Stimulated activated CD8-positive, alpha-beta memory T cell treated with anti-CD3 and anti-CD28 coated beads, Interleukin-12 subunit alpha, Interleukin-12 subunit beta, amount 100 ng/mL, for 1 hour (primary cell): ENCODE measurements at places on chromosomes 13 and 19.

DNA sequence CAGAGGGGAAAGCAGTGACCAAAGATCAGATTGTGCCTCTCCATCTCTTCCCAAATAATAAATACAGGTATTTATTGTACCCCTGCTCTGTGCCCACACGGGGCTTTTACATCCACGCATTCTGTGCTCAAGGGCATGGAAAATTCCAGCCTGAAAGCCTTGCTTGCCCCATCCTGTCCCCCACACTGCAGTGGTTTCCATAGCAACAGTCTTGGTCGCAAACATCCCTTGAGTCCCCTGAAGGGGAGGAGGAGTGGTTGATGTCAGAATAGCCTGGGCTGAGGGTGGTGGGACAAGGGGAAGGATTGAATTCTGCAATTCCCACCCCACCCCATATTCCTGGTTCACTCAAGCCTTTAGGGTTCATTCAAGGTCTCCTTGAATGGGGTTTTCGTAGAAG lies 41.0 kb upstream of the USP29 start:
- DNase-seq = no peak

- no peak for DNase-seq
These were observed 31.3 kb downstream of the TINCR start for GRCh38 chr19:5536337-5536894.

GRCh38 chr13:30006246-30006645 lies 155.8 kb upstream of the UBL3 start:
- DNase-seq = no peak

DNA sequence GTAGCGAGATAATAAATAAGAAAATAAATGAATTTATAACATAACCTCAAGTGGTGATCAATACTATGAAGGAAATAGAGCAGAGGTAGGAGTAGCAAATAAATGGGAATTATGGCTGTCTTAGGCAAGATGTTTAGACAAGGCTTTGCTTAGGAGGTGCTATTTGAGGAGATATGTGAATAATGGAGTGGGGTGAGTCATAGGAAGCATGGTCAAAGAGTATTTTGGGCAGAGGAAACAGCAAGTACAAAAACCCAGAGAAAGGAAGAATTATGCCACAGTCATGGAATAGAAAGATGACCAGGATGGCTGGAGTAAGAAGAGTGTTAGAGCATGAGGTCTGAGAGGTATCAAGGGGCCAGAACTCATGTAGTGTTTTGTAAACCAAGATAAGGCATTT lies 33.6 kb upstream of the LPAR6 start:
- no peak for DNase-seq

DNA sequence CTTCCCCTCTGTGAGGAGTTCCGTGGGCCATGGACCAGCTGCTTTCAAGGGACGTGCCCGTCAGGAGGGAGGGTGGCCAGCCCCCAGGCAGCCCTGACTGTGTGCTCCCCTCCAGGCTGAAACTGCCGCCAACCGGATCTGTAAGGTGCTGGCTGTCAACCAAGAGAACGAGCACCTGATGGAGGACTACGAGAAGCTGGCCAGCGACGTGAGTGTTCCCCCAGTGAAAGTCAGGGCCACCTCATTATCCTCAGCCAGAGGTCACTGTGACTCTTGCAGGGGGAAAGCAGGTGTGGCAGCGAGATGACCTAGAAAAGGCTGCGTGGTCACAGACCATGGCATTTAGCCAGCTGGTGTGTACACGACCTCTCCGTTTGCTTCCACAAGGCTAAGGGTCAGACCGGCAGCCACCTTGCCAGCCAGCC lies 29.9 kb downstream of the CAPN12 start:
- no peak for DNase-seq

GRCh38 chr19:44746946-44747738 lies 1.4 kb upstream of the BCL3 start:
- DNase-seq = peak; percentile 88

DNA sequence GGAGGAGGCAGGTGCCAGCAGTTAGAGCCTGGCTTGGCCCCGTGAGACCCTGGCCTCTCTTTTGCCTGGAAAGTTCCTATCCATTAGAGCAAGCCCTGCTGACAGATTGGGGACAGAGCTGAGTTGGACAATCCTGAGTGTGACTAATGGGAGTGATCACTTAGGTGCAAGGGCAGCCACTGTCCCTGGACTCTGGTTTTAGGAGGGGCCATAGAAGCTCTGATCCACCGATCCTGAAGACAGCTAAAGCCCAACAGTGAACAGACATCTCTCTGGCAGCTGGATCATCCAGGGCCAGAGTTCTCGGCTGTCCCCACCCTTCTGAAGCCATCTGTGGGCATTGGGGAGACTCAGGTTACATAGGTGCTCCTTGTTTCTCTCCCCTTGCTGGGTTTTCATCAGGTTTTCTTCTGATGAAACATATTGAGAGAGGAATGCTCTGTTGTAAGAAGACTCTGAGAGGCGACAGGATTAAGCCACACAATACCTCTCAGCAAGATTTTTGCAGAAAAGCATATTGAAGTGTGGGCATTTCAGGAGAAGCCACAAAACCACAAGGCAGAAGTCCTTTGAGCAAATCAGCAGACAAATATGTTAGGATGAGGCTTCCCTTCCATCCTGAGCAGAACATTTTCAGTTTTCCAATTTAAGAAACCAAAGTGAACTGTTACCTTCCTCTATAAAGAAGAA lies 288.0 kb upstream of the MAB21L1 start:
- no peak for DNase-seq

- DNase-seq = no peak
These were observed 49.3 kb upstream of the EEF1AKMT1 start for GRCh38 chr13:20823071-20823470.

DNA sequence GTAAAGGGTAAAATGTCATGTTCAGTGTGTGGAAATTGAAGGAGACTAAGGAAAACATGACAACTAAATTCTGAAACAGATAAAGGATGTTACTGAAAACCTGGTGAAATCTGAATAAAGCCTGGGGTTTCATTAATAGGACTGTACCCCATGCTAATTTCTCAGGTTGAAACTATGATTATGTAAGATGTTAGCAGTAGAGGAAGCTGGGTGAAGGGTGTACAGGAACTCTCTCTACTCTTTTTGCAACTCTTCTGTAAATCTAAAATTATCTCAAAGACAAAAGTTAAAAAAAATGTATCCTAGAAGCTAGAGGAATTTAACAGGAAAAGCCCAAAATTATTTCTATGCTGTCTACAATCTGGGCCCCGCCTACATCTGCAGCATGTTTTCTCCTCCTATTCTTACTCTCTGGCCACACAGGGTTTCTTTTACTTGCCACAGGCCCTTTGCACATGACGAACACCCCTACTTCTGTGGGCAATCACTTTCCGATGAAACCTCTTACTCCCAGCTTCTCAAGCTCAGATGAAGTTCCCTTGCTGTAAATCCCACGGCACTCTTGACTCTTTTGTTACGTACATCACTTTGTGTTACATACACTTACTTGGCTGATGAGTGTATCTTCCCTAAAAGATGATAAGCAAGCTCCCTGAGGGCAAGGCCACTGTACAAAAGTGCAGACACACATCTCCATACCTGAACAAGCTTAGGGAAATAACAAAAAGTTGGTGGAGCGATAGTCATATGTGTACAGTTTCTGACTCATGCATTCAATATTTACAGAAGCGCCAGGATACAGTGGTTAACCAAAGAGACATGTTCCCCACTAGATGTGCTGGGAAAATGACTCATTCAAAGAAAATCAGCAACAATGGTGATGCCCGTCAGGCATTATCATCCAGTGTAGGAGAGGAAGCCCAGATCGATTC lies 32.6 kb downstream of the RUBCNL start:
- DNase-seq = no peak

- no peak for DNase-seq
These were observed 6.1 kb upstream of the CYSLTR2 start for GRCh38 chr13:48647625-48648024.

DNA sequence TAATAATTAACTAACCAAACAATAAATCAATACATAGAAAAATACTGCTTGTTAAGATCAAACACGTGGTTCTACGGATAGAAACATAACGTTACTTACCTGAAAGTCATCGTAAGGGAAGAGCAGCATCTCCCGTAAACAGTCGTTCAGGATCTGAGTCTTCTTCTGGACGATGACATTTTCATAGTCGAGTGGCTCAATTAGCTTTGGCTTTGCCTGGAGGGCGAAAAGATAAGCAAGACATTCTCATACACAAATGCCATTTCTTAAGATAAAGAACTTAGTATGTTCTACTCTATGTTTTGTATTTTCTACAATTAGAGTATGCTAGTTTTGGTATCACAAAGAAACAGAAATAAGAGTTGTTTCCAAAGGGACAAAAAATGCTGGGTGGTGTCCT lies 22.5 kb downstream of the DOCK9 start:
- no peak for DNase-seq

DNA sequence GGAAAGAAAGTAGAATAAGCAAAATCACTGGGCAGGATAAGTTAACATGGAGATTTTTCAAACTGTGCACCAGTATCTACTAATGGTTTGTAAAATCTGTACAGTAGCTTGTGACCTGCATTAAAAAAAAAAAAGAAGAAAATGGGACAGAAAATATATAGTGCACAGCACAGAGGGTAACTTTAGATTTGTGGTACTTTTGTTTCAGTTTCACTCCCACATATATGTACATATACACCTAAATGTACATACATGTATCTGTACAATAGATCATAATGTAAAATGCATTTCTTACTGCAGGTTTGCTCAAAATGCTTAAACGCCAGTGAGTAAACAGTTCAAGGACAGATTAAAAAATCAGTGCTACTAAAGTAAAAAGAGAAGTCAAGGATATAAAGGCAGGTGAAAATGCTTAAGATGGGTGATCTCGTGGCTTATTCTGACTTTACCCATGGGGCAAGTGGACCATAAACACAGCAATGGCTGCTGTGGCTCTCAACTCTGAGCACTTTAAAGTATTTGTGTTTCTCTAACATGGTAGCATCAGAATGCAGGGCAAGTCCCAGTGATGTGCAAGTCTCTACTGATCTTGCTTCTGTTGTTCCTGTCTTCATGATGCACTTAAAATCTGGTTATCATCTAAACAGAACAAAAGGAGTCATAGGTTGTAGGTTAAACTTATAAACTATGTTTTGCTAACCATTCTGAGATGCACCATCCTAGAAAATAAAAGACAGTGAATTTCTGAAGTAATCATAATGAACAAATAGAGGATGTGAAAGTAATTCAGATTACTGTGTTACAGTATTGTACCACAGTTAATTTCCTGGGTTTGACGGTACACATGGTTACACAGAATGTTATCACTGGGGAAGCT lies 112.3 kb downstream of the MIPEP start:
- no peak for DNase-seq

DNA sequence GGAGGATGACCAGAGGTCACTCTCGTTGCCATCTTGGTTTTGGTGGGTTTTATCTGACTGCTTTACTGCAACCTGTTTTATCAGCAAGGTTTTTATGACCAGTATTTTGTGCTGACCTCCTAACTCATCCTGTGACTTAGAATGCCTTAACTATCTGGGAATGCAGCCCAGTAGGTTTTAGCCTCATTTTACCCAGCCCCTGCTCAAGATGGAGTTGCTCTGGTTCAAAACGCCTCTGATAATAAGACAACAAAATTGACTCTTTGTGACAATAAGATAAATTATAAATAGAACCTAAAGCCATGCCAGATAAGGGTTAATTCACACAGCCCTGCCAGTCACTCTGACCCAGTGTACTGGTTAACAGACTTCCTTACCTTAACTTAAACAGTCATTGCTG lies 267.7 kb upstream of the MAB21L1 start:
- no peak for DNase-seq

GRCh38 chr13:64239372-64239771 lies 2823.7 kb upstream of the PCDH20 start:
- no peak for DNase-seq

GRCh38 chr13:64538711-64539110 lies 2691.4 kb downstream of the PCDH9 start:
- no peak for DNase-seq

- no peak for DNase-seq
These were observed 25.5 kb downstream of the RANBP3 start for GRCh38 chr19:5952193-5953029.

DNA sequence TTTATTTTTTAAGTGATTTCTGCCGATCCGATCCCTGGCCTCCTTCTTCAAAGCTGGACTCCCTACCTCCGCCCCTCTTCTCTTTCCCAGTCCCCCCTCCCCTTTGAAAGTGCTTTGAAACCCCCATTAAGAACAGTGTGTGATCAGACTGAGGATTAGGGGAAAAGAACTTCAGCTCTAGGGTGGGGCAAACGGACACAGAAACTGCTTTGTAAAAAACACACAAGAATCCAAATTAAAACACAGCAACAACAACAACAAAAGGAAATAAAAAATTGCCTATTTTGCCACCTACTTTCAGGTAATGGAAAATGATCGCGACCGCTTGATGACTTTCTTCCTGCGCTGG lies 1.4 kb downstream of the SPRY2 start:
- no peak for DNase-seq

GRCh38 chr13:113968463-113969310 lies 5.2 kb downstream of the C13orf46 start:
- no peak for DNase-seq

- DNase-seq = no peak
These were observed 1286.4 kb downstream of the PCDH9 start for GRCh38 chr13:65943708-65944107.

GRCh38 chr19:8333767-8334457 lies 9.2 kb downstream of the KANK3 start:
- no peak for DNase-seq

GRCh38 chr19:14460935-14461334 lies 14.2 kb downstream of the PTGER1 start:
- DNase-seq = no peak

DNA sequence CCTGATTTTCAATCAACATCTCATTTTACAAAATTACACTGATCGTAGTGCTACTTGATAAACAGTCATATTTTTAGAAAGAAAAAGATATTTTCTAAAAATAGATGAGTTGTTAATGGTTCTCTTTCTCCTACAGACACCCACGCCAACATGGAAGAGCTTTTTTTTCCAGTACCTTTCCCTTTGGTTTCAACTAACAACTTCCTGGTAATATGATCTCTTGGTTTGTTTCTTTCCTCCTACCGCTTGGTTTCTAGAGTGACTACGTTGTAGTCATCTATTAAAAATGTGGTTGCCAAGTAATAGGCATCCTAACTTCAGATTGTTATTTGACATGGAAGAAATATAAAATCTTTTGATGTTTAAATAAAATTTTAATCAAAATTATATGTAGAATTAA lies 189.0 kb downstream of the LACC1 start:
- DNase-seq = no peak

GRCh38 chr19:18284712-18285360 lies 3.4 kb upstream of the JUND start:
- DNase-seq = no peak

- no peak for DNase-seq
These were observed 4.8 kb downstream of the SNRPA start for GRCh38 chr19:40755791-40756190.

DNA sequence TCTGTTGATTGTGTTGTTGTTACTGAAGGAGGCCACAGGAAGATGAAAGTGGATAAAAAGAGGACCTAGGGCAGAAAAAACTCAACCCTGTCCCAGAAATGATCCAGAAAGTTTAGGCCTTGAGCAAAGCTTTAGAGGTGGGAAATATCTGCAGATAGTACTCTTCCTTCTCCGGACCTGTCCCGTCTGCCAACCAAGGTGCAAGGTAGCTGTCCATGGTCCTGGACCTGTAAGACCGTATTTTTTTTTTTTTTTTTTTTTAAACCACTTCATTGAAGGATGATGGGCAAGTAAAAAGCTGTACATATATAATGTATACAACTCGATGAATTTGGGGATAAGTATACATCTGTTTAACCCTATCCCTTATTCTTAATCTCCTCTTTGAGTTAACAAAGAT lies 225.9 kb downstream of the OLFM4 start:
- no peak for DNase-seq

- DNase-seq = peak; percentile 47
These were observed 21.0 kb downstream of the ZNF114 start for GRCh38 chr19:48290771-48291488.
